ENCODE measurements at places on chromosomes 6 and 20.

GRCh38 chr20:63279931-63280330, 7.3 kb downstream of the ARFGAP1 start:
- DNase-seq = no peak

- no peak for DNase-seq
Measured at GRCh38 chr6:26501482-26501986, 1.4 kb downstream of the BTN1A1 start.

DNA sequence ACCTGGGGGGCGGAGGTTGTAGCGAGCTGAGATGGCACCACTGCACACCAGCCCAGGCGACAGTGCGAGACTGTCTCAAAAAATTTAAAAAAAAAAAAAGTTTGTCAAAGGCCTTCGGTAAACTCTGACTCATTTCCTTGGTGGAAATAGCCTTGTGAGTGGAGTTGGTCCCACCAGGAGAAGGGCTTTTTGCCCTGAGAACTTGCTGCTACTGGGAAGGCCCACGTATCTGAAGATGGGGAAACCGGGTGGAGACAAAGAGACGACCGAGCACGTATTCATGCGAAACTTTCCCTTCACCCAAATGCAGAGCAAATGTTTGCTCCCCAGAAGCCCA, 51.7 kb downstream of the SLC22A23 start:
- no peak for DNase-seq

- DNase-seq = no peak
Measured at GRCh38 chr6:169799474-169799926, 48.1 kb downstream of the ERMARD start.

Data from Kasumi-1 (cell line).